ENCODE measurements at places on chromosomes 5 and 9.

DNA sequence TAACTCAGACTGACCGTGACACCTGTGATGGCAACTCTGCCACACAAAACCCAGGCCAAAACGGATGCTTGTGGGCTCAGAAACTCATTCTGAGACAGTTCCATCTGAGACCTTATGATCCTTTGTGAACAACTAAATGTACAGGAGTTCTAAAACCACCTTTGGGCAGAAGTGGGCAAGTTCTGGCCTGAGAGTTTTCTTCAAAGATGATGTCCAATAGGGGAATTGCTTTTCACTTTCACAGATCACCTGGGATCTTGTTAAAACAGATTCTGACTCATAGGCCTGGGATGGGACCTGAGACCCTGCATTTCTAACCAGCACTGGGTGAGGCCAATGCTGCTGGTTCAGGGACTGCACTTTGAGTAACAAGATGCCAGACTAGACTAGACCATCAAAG, 67.8 kb upstream of the SLC25A51 start:
- DNase-seq = no peak

GRCh38 chr5:168612996-168613395, 33.8 kb upstream of the PANK3 start:
- DNase-seq = no peak

DNA sequence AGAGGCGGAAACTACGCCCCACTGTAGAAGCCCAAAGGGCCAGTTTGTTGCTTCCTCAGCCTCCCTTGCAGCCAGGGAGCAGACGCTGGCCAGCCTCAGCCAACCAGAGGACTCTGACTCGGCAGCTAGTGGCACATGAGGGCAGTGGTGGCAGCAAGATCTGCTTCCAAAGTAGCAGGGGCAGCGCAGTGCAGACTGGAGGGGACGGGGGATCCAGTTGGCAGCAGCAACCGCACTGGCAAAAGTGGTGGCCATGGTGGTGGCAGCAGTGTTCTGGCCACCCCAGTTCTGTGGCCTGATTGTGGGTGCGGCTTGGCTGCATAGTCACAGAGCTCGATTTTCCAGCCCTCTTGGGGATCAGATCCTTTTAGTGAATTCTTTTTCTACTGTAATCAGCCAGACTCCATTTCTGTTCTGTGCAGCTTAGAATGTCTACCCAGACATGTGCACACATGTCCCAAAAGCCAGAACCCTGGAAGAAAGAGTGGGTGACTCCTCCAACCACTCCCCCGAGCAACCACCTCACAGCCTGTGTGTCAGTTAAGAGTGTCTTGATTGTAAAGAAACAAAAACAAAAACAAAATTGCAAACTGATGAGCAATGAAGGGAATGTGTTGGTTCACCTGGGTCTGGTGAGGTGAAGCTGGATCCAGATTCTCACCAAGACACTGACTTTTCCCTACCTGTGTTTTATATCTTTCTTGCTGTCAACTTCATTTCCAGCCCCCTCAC, 11.0 kb upstream of the ZBTB43 start:
- no peak for DNase-seq

- DNase-seq = no peak
Measured at GRCh38 chr9:35673132-35674024, at the start of gene CA9. TSS of gene CA9 (plus strand) at chr9:35673928. CDS start at chr9:35673960, 32 bp downstream.

DNA sequence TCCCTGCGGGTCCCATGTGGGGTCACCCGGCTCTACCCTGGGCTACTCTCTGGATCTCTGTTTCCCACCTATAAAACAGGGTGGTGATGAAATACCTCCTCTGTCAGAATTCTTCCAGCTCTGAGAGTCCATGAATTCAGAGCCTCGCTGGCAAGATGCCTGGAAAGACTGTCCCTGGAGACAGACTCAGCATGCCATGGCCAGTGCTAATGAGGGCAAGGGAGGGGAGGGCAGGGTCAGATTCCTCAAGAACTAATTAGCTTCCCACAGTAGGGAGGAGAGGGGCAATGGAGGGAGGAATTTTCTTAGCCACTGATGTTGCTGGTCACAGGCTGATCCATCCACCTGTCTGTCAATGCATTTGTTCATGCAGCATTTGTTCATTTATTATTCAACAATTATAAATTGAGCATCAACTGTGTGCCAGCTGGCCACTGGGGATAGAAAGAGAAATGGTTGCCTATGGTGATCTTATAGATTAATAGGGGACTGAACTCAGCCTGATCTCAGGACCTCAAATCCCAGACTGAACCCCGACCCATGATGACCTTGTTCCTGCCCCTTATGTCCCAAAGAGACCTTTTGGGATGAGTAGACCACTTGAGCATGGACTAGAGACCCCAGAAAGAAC, 4.7 kb downstream of the SYNPO start:
- no peak for DNase-seq

DNA sequence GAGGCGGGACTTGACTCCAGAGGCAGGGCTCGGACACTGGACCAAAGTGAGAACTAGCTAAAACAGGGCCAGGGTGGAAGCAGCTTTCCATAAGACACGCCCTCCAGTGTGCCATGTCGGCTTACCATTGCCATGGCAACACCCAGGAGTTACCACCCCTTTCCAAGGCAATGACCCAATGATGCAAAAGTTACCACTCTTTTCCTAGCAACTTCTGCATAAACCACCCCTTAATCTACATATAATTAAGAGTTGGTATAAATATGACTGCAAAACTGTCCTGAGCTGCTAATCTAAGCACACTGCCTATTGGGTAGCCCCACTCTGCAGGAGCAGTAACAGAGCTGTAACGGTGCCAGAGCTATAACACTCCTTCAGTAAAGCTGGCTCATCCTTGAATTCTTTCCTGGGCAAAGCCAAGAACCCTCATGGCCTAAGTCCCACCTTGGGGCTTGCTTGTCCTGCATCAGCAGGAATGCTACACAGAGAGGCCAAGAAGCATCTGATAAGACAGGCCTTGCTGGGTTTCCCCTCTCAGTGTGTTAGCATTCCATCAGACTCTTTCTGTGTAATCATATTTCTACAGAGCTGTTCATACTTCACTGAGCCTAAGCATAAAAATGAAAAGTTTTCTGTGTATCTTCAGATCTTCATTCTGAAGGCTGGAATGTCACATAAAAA, 262.7 kb upstream of the KLF9 start:
- DNase-seq = no peak

DNA sequence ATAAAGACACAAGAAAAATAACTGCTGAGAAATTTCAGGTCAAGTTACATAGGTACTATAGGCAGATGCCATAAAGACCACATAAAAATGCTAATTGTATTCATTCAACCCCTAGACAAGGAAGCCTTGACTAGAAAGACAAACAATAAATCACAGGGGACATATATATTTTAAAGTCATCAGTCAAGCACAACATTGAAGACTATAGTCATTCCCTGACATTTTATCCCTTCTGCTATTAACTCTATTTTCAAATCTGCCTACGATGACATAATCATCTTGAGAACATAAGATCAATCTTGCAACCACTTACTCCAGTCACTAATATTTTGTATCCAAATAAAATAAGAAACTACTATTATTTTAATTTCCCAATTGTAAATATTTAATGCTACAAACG, 38.3 kb downstream of the FAM13B start:
- no peak for DNase-seq

- DNase-seq = no peak
Measured at GRCh38 chr5:107885601-107886000, 214.9 kb upstream of the EFNA5 start.

DNA sequence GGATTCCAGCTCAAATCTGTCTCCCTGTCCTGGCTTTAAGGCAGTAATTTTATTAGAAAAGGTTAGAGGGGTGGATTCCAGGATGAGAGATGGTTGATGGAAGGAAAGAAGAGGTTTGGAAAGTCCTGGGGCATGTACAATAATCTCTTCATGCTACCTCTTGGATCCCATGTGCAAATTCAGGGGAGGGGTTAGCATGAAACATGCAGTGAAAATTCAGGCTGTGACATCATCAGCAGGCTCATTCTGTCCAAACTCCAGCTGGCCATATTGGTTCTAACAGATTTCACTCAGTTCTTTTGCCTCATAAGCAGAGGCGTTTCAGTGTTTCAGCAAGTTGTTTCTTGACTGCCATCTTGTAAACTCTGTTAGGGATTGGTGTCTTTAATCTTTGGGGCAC, 55.4 kb downstream of the CYSTM1 start:
- DNase-seq = no peak

DNA sequence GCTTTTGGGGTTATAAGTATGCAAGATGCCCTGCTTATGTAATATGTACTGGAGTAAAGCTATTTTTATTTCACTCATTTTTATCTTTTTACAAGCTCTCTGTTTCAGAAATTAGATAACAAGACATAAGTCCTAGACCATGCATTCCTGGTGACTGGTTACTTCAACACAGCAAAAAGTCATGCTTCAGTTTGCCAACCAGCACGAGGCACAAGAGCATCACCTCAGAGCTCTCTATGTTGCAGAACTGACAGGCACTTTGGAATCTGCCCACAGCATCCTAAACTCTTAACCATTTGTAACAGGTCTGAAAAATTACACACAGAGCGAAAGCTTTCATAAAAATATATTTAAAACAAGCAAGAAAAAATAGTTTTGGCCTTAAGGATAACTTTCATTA, 112.8 kb downstream of the MARCHF11 start:
- DNase-seq = no peak

- DNase-seq = no peak
Measured at GRCh38 chr5:56561-57290, 35.2 kb upstream of the PLEKHG4B start.

DNA sequence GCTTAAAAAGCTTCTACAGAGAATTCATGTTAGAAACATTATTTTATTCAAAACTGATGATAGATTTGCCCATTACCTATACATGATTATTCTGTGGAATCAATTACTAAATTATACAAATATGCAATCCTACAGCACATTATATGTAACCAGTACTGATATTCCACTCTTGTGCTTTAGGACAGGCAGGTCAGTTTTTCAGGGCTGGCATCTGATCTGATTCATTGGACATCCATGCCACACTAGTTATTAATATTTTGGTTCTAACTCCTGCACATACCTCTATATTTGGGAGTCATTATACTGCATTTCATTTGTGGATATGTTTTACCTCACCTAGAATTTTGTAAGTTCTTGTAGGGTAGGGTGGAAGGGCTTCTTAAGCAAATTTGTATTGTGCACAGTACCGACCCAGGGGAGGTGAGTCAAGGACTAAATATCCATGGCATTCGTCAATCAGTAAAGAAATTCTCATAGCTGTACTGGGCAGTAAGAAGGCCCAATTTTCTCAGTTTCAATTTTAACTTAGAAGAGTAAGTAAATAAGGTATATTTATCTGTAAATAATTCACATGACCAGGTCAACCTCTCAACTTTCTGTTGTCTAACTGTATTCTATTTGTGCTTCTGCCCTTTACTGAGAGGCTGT, 33.5 kb downstream of the ELOVL7 start:
- DNase-seq = no peak

DNA sequence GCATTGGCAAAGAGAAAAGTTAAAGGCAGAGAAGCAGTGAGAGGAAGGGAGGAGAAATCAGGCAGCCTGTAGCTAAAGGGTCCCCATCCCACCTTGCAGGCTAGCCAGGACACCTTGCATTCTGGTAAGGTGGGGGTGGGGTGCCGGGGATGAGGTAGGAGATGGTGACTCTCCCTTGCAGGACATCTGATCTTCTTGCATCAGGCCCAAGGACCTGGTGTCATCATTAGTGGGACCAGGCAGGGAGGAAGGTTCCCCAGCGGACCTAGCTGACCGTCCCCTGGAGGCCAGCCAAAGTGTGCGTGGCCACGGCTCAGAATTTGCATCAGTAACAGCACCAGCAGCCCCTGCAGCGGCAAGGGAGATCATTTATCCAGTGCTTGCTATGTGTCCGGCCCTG, 21.7 kb upstream of the CYSTM1 start:
- no peak for DNase-seq

DNA sequence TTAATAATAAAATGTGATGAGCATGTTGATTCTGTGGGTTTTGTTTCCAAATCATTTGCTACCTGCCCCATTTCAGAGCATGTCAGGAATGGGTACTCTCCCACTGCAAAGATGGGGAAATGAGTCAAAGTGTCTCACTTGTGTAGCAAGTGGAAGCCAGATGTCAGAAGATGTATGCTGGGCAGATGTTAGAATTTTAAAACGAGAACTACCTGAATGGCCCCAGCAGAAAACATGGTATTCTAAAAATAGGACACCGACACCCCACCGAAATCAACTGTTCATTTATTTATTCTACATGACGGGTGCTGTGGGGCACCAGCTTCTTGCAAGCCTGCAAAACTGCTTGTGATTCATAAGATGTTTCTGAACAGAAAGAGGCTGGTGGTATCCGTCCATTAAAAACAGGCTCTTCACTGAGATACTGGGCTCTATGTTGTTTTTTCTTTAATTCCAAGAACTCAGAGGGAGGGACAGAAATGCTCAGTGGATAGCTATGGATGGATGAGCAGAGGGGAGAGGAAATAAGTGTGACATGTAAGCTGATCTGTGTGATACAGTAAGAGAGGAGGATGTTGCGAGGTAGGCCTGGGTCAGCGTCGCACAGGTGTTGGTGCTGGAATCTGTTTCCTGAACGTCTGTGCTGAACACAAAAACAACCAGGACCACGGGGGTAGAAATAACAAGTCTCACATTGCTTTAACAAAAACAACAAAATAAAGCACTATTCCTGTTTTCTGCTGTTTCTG, 157.2 kb downstream of the EFNA5 start:
- DNase-seq = no peak

DNA sequence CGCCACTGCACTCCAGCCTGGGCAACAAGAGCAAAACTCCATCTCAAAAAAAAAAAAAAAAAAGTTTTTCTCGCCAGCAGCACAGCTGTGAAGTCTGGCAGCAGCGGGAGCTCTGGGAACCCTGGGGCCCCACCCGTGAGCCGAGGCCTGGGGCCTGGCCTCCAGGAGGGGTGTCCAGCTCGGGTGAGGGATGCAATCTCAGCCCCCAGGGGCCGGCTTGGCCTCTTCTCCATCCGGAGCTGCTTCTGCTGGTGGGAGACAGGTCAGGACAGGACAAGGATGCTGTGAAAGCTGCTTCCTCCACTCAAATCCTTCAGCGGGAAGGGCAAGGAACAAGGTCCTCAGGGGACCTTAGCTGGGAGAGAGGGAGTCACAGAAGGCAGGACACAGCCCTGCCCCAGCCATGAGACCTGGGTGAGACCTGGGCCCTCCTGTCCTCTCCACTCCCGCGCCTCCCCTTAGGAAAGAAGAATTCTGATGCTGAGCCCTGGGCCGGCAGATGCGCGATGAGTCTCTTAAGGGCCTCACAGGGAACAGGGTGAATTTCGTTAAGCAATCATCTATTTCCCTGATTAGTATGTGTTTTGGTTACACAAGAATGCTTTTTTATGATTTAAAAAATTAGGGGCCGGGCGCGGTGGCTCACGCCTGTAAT, 30.6 kb downstream of the PLPP7 start:
- peak; percentile 77 for DNase-seq

DNA sequence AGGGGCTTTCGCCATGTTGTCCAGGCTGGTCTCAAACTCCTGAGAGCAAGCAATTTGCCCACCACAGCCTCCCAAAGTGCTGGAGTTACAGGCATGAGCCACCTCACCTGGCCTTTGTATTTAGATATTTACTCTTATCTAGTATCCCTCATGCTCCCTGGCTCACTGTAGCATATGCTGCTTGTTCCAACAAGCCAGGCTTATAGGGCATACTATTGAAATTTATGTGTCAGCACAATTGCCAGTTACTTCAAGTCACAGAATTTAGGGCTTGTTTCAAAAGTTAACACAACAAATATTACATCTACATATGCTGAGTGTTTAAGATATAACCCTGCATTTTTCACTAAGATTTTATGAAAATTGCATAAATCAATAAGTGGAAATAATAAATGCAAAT, 469.2 kb upstream of the ZNF608 start:
- no peak for DNase-seq

GRCh38 chr9:38047301-38048251, 21.5 kb downstream of the SHB start:
- no peak for DNase-seq

GRCh38 chr5:54347221-54347865, 37.0 kb upstream of the ARL15 start:
- no peak for DNase-seq
